ENCODE measurements at places on chromosomes 5 and 9.
A peak's percentile ranks its signal among the peaks of the same experiment; 100 is the strongest.

DNA sequence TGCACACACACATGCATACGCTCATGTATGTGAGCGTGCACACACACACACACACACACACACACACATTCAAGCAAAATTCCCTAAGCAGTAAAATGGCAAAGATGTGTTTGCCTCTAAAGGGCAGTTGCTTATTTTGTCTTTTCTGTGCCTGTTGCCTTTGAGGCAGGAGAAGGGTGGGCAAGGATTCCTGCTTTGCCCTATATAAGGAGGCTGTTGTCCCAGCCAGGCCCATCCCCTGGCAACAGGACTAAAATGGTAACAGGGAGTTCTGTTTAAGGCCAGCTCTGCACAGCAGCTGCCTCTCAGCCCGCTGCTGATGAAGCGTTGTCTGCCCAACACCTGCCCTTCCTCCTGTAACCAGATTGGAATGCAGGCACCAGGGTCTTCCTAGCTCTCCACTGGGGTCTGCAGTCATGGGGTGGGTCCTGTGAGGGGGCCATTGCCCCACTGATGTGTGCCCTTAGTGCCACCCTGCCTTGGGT lies 64.4 kb downstream of the PPARGC1B start:
- peaks cover 7% of the 10 kb centered on the region for H3K4me1 ChIP-seq
- H3K4me3 ChIP-seq: no peak overlapping the region
- no peak for DNase-seq
- H3K27ac ChIP-seq: no peak overlapping the region
- no peaks in the 10 kb centered on the region for H3K27me3 ChIP-seq
- no peaks in the 10 kb centered on the region for H3K36me3 ChIP-seq

- no peak for DNase-seq
- no peaks in the 10 kb centered on the region for H3K27me3 ChIP-seq
- no peak overlapping the region for H3K4me3 ChIP-seq
- H3K27ac ChIP-seq: no peak overlapping the region
- H3K4me1 ChIP-seq: peaks cover 11% of the 10 kb centered on the region
Observed at GRCh38 chr5:77420940-77421339, 71.2 kb downstream of the WDR41 start.

GRCh38 chr5:112708103-112708622 lies 29.5 kb upstream of the APC start:
- peaks cover 18% of the 10 kb centered on the region for H3K4me1 ChIP-seq
- no peak for DNase-seq
- H3K27ac ChIP-seq: peak overlapping the region; percentile 93
- peak overlapping the region; percentile 93 for H3K4me3 ChIP-seq
- H3K27me3 ChIP-seq: no peaks in the 10 kb centered on the region

DNA sequence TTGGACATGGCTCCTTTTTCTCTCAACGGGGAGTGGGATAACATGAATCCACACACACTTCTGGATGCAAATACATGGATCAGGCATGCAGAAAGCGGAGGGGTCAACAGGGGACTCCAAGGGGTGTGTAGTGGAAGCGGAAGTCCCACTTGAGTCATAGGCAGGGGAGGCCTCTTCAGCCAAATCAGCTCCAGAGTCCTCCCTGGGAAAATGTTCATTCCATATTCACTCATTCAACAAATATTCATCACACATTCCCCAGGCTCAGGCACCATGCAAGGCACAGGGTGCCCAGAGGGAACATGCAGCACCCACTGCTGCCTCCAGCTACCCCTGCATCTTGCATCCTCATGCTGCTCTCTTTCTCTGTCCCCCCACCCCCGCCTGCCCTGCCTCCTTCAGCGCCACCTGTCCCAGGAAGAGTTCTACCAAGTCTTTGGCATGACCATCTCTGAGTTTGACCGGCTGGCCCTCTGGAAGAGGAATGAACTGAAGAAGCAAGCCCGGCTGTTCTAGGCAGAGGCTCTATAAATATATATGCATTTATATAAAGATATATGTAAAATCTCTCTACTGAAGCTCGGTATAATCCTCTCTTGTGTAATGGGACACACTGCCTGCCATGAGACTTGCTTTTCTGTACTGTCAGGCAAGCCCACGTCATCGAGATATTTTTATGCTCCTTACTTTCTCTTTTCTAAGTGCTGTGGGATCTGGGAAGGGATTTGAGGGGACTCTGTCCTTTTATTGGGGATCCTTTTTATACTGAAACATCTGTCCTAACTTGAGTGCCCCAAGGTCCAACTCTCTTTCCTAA lies 13.6 kb upstream of the AFAP1L1 start:
- H3K27ac ChIP-seq: peak overlapping the region; percentile 68
- no peak overlapping the region for H3K4me3 ChIP-seq
- H3K4me1 ChIP-seq: peaks cover 19% of the 10 kb centered on the region
- no peaks in the 10 kb centered on the region for H3K27me3 ChIP-seq
- peak; percentile 79 for DNase-seq
- H3K36me3 ChIP-seq: no peaks in the 10 kb centered on the region

- no peak overlapping the region for H3K4me3 ChIP-seq
- peaks cover 42% of the 10 kb centered on the region for H3K4me1 ChIP-seq
- H3K36me3 ChIP-seq: no peaks in the 10 kb centered on the region
- DNase-seq: peak; percentile 88
Observed at GRCh38 chr9:70117835-70118319, 74.2 kb downstream of the MAMDC2 start.

DNA sequence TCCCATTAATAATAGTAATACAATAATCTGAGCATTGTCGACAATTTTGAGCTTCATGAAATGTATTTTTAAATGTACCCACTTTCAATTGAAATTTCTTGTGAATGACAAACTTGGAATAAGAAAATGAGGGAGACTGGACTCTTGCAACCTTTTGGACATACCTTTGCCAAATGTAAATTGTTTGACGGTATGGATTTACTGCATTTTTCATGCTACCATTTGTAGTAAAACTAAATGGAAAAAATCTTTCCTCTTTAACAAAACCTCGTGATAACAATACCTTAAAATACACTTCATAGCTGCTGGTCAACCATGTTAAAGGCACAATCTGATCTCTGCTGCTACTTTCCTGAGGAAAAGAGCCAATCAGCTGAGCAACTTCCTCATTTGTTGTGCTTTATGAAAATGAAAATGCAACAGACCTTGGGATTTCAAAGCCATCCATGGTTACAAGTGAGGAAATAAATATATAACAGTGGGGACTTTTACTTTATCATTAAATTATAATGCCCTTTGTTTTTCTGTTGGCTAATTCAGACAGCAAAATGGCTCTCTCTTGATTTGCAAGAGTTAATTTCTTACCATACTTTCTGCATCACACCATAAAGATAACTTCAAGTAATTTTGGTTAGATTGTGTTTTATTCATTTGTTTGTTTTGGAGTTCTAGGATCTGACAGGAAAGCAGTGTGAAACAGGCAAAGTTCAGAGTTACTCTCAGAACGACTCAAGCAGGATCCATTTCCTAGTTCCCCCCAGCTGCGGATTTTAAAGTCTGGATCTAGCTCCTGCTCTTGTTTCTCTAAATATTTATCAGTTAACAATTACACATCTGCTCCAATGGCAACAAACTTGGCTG lies 1.1 kb downstream of the ALDH1A1 start:
- H3K27ac ChIP-seq: no peak overlapping the region
- H3K4me3 ChIP-seq: no peak overlapping the region
- no peaks in the 10 kb centered on the region for H3K36me3 ChIP-seq
